ENCODE measurements at places on chromosomes 12 and 14. TPM values are rescaled to one million over a fixed set of nuclear protein-coding genes. Genes with fewer than 3 reads are reported as not detected.

- DNase-seq, result no peak
Observed at GRCh38 chr12:18552829-18553228, 185.0 kb downstream of the PLCZ1 start.

DNA sequence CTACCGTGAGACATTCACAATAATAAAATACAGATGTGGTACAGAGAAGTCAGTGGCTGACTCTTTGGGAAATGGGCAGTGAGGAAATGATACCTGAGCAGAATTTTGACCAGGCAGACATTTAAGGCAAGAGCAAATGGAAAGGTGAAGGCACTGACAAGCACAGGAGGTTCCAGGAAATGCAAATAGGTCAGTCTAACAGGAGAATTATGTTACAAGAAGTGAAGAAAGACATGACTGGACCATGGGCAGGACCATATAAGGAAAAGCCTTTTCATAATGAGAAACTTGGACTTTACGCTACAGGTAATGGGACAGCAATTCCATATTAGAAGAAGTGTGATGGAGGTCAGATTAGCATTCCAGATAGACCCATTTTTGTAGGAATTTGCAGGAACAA is 338.9 kb downstream of the PDZRN4 start:
- no peak for DNase-seq

GRCh38 chr14:77620222-77620870 is 3.9 kb upstream of the SPTLC2 start:
- DNase-seq, result no peak

Gene FGD6
- 1.4 TPM for polyA plus RNA-seq

DNA sequence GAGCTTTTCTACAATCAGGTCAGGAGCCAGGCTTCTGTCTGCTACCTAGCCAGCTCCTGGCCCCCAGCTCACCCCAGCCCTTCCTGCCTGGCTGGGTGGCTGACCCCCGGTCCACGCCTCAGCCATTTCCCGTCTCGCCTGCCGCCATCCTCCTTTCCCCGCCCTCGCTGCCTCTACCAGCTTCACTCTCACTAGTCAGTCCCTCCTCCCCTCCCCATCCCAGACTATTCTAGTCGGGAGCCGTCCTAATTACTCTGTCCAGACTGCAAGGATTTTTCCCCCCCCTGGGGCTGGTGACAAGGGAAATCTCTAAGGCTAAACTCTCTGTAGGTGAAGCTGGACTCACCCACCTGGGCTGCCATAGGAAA is 825 bp downstream of the DHH start:
- DNase-seq, result peak; percentile 71

DNA sequence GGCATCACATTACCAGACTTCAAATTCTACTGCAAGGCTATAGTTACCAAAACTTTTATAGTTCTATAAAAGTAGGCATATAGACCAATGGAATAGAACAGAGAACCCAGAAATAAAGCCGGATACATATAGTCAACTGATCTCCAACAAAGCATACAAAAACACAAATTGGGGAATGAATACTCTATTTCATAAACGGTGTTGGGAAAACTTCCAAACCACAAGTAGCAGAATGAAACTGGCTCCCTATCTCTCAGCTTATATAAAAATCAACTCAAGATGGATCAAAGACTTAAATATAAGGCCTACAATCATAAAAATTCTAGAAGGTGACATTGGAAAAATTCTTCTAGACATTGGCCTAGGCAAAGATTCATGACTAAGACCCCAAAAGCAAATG is 187.9 kb upstream of the PLXNC1 start:
- no peak for DNase-seq

Gene BMP4
- 16.6 TPM for polyA plus RNA-seq

DNA sequence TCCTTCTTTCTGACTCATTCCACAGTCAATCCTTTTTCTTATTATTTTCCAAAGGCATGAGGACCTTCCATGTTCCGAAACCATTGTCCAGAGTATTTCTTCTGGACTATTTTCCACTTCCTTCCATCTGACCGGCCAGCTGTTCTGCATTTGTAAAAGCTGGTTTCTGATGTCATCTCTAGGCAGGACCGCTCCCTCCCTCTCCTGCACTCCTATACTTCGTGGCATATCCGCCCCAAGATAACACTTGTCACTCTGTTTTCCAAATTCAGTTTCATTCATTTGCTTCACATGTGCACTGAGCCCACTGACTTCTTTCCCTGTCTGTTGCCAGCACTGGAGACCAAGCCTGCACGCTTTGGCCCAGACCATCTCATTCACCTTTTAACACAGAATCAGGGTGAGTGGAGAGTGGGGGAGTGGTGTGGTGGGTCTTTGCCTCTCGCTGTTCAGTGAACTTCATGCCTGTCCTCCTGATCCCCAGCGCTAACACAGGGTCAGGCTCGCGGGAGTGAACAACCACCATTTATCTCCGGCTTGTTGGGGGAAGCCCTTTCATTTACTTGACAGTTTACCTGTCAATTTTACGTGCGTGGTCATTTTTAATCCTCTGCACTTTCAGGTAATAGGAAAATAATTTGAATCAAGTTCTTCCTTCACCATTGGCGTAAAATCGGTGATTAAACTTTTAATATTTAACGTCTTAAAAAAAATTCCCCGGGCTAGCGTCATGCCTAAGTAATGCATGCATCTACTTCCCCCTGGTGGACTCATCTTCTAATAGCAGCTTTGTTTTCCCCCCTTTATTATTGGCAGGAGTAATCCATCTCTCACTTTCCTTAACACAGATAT is 52.5 kb downstream of the C12orf75 start:
- DNase-seq, result no peak

DNA sequence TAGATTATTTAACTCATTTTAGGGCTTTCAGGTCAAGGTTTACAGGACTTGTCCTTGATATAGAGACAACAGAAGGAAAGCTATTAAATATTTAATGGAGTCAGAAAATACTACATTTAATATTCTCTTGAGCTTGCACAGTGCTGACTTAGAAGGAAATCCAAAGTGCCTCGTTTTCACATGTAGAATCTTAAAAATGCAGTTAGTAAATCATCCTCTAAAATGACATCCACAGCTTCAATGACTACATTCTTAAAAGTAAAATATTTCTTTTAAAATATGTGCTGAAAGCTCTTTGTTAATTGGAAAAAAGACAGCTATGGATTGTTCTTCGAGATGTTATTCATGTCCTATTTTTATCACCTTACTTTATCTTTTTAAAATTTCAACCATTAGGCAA is 146.9 kb downstream of the KCNC2 start:
- no peak for DNase-seq

Gene NUAK1
- 5.3 TPM for polyA plus RNA-seq

Gene FOXN4
- not detected for polyA plus RNA-seq

Gene MYH6
- 0.67 TPM for polyA plus RNA-seq

DNA sequence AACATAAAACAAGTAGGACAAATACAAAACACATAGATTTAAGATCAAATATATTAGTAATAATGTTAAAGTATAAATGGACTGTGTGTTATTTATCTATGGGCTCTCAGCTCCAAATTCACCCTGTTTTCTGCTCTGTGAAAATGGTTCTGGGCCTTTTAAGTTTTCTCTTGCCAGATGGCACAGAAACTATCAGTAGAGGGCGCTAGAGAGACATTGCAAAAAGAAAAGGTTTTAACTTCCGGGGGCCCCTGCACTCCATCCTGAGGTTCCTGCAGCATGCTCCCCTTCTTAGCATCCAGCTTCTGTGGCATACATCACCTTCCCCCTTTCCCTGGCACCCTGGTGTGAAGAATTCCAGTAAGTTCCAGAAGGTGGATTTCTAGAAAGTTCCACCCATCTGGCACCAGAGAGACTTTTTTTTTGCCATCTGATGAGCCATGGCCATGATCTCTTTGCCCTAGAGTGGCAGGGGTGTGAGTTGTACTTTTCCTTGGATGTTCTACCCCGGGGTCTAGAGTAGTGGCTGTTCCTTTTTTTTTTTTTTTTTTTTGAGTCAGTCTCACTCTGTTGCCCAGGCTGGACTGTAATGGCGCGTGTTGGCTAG is 29.3 kb downstream of the ZCRB1 start:
- no peak for DNase-seq

- no peak for DNase-seq
Observed at GRCh38 chr14:80575763-80576162, 364.5 kb upstream of the DIO2 start.

DNA sequence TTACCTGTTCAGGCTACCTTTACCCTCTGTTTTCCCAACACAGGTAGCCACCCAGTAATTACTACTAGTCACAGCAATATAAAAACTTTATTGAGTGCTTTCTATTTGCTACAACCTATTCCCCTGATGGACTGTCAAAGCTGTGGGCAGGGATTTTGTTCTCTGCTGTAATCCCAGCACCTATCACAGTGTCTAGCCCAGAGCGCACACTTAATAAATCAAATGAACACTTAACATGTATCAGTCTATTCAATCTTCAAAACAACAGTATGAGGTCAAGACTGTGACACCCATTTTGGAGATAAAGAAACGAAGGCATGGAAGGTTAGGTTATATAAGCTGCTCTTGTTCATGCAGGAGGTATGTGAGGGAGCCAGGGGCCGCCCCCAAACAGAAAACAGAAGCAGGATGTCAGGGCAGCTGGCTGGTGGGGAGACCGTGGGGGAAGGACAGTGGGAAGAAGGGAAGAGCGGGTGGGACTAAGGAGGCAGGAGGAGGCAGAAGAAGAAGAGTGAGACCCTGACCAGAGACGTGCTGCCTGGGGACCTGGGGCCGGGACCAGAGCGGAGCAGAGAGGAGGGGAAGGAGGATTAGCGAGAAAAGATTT is 1.7 kb downstream of the TNFRSF1A start:
- no peak for DNase-seq

Gene NOPCHAP1
- 6.8 TPM for polyA plus RNA-seq

- DNase-seq, result no peak
Observed at GRCh38 chr12:88416786-88417185, 163.5 kb downstream of the KITLG start.

Gene CEBPE
- 0.13 TPM for polyA plus RNA-seq

- DNase-seq, result no peak
Observed at GRCh38 chr12:89247541-89247942, 104.8 kb downstream of the DUSP6 start.

DNA sequence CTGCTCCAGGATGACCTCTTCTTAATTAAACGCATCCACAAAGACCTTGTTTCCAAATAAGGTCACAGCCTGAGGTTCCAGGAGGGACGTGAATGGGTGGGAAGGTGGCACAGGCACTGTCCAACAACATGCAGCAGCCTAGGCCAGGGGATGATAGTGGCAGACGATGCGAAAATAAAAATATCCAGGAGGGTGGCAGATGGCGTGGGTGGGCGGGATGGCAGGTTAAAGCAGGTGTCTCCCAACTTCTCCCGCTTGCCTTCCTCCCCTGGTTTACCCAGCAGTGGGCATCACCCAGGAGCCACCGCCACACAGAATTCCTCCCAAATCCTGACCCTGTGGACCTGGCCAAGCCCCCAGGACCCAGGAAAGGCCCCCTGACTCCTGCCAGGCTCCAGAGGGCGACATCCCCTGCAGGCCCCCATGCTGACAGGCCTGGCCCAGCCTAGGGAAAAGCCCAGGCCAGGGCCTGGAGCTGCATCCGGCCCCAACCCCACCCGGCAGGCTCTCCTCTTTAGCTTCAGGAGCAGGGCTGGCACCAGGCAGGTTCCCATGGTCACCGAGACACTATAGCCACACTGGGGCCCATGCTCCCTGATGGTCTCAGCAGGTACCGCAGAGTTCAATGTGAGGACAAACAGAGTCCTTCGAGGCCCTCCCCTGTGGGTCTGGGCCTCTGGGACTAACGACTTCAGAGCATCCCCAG is 9.7 kb downstream of the NCOR2 start:
- DNase-seq, result peak; percentile 41

GRCh38 chr12:103100257-103100831 is 142.9 kb downstream of the ASCL1 start:
- no peak for DNase-seq

DNA sequence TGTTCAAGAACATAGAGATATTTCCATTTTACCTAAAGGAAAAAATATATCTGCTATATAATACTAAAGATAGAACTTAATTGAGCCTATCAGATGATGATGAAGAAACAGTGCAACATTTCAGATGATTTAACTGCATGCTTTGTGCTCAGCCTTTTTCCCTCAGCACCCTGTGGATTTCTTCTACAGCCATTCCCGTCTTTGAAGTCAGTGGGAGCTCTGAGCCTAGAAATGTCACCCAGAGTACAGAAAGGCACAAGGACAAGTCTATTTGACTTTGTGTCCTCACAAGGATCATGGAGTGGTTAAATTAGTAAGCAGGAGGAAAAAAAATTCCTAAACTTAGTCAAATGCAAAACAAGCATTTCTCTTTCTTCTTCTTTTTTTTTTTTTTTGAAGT is 994.0 kb upstream of the FLRT2 start:
- no peak for DNase-seq

Gene LRCOL1
- 0.59 TPM for polyA plus RNA-seq

Gene PPFIA2
- polyA plus RNA-seq, result 11.0 TPM

Gene HOXC9
- polyA plus RNA-seq, result 0.38 TPM

GRCh38 chr12:92462049-92462448 is 240.7 kb upstream of the PLEKHG7 start:
- DNase-seq, result no peak

GRCh38 chr14:70827347-70827746 is 18.0 kb upstream of the MAP3K9 start:
- DNase-seq, result no peak

DNA sequence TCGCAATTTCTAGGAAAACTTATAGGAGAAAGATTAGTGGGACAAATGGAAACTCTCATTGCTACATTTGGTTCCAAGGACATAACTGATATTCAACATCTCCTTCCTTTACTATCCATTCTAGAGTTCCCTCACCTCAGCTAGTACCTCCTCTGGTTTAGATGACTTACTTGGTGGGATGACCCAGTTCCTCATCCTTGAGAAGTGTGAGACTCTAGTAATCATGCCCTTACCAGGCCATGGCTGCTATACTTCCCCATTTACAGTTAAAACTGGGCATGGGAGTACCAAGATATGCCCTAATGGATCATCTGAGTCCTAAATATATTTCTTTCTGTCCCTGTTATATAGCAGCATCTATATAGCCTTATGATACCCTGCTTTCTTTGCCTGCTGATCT is 58.1 kb downstream of the IFT81 start:
- DNase-seq, result no peak

DNA sequence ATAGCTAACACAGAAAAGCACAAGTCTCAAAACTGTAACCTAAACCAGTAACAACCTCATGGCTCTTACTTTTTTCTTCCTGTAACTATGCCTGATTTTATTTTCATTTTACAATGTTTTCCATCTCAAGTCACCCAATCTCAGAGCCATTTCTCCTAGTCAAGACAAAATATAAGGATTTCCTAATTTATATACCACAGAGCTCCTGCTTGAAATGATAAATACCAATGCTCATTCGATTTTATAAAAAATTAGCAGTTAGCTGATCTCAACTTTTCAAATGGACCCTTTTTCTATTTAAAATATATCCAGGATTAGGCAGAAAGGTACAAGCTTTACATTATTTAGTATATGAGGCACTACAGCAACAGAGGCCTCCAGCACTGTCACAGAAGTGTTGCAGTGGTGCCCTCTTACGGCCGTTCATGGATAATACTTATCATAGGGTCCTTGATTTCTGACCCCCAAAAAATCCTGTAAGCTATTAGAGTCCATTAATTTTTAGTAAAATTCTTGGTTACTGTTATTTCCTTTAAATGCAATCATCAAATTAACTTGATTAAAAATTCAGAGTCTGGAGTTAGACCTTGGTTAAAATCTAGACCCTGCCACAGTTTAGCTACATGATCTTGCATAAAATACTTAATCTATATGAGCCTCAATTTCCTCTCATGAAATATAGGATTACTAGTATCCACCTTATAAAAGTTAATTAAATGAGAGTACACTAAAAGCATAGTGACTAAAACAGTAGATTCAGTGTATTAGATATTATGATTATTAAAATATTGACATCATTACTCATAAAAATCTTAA is 68.3 kb downstream of the SEC23A start:
- no peak for DNase-seq

All from aorta (tissue), 5 donors.